ENCODE measurements at places on chromosomes 4 and X. TPM values are rescaled to one million over a fixed set of nuclear protein-coding genes. Genes with fewer than 3 reads are reported as not detected.

DNA sequence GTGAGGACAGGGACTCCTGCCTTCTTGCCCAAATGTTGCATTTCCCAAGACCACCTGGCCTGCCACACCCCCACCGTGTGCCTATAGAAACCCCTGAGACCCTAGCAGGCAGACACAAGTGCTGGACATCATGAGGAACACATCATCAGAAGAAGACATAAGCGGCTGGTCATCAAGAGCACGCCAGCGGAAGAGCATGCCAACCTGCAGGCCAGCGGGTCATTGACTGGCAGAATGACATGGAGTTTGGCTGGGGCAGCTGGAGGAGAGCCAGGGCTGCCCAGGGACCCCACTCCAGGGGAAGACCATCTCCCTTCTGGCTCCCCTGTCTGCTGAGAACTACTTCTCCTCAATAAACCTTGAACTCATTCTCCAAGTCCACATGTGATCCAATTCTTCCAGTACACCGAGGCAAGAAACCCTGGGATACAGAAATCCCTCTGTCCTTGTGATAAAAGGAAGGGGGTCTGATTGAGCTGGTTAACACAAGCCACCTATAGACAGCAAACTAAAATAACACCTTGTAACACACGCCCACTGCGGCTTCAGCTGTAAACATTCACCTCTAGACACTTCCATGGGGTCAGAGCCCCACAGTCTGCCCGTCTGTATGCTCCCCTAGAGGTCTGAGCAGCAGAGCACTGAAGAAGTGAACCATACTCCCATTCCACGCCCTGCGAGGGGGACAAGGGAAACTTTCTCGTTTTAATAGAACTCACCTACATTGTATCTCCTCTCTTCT, 164.8 kb upstream of the EMCN start:
- no peak for DNase-seq

GRCh38 chr4:123922847-123923246, 526.3 kb downstream of the SPRY1 start:
- no peak for DNase-seq

GRCh38 chr4:125679989-125680388, 365.2 kb downstream of the FAT4 start:
- DNase-seq, result no peak

- no peak for DNase-seq
These were observed 176.6 kb downstream of the NR3C2 start for GRCh38 chr4:148265627-148266026.

GRCh38 chr4:110248831-110249253, 50.4 kb upstream of the ELOVL6 start:
- no peak for DNase-seq

DNA sequence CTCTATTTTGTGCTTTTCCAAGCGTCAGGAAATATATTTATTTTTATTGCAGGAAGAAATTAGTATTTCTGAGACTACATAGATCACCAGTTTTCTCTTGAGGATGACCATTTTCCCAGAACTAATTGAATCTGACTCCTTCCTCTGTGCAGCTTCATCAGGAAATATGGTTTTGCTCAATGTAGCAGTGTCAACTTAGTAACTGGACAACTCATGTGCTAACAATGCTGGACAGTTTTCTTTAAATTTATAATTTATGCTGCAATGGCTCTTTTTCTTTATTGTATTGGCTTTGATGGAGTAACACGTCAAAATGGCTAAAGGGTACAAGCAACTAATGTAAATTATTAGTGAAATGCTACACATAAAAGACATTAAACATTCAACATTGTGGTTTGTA, 531.5 kb downstream of the ANKRD50 start:
- no peak for DNase-seq

DNA sequence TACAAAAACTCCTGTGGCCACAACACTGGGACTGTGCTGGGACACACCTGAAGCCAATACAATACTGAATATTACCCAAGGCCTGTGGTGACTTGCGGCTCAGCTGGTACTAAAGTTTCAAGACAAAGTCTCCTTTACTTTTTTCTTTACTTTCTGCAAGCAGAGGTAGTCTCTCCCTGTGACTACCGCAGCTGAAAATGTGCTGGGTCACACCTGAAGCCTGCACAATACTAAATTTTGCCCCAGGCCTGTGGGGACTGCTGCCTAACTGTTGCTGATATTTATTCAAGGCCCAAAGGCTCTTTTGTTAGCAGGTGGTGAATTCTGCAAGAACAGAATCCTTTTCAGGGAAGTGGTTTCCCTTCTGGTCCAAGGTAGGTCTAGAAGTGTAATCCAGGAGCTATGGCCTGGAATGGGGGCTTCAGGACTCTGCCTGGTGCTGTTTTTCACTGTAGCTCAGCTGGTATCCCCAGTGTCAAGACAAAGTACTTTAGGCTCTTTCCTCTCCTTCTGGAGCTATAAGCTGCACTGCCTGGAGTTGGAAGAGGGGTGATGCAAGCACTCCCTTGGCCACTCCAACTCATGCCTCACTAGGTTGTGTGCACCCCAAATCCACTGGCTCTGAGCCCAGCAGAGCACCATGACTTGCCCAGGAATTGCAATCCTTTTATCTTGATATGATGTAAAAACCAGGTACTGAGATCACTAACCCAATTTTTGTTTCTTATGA, 489.4 kb downstream of the TECRL start:
- DNase-seq, result no peak

DNA sequence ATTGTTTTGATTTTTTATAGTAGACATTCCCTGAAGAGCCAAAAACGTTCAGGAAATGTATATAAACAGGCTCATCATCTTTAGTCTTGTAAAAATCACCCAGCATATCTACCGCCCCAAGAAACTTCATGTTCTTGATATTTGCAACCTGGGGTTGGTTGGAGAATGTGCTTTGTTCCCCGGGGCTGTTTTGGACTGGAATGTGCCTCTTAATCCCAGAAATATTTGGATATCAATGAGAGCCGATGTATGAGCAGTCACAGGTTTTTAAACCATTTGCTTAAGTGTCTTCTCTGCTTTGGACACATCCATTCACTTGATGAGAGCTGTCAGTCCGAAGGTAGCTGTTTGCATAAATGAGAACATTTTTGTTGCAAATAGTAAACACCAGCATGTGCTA, 449.7 kb downstream of the PCDH7 start:
- DNase-seq, result no peak

GRCh38 chr4:158722291-158722916, 792 bp downstream of the PPID start:
- peak; percentile 42 for DNase-seq

DNA sequence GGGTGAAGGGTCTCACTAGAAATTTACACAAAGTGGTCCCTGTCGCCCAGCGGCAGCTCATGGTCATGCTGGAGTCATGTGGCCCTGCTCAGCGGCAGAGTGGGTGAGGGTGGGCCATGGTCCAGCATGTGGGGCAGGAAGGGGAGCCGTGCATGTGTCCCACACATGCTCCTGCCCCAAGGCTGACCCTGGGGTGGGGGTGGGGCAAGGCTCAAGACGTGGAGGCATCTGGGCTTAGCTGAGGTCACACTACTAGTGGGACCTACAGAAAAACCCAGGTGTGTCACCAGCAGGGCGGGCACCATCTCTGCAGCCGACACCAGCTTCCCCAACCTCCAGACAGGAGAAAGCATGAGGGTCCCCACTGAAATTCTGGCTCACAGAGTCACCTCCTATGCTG, 42.4 kb downstream of the EVC start:
- no peak for DNase-seq

DNA sequence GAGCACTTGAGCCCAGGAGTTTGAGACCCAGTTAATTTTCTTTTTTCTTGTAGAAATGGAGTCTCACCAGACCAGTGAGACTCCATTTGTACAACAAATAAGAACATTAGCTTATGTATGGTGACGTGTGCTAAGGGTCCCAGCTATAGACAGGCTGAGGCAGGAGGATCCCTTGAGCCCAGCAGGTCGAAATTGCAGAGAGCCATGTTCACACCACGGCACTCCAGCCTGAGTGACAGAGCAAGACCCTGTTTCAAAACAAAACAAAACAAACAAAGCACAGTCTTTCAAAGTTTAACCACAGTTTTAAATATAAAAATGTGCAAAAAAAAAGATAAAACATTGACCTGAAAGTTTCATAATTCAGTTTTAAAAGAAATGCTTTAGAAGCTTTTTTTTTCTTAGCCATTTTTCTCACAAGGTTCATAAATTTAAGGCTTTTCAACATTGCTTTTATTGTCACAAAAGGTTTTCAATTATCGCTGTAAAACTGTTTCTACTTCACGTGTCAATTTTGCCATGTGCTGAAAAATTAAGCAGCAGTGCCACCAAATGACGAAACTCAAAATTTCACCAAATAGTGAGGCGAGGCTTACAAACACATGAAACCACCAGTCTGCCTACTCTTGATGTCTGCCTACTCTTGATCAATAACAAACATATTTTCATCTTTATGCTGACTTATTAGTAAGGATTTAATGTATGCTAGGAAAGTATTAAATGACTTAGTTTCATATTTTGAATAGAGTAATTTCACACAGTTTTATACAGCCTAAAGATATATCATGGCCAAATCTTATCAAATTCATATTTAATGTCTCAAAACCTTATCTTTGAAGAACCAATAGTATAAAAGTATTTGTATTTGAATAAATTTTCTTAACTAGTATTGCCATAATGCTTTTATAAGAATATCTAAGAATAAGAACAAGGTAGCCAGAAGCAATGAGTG, 126.3 kb downstream of the NEK1 start:
- peak; percentile 16 for DNase-seq

DNA sequence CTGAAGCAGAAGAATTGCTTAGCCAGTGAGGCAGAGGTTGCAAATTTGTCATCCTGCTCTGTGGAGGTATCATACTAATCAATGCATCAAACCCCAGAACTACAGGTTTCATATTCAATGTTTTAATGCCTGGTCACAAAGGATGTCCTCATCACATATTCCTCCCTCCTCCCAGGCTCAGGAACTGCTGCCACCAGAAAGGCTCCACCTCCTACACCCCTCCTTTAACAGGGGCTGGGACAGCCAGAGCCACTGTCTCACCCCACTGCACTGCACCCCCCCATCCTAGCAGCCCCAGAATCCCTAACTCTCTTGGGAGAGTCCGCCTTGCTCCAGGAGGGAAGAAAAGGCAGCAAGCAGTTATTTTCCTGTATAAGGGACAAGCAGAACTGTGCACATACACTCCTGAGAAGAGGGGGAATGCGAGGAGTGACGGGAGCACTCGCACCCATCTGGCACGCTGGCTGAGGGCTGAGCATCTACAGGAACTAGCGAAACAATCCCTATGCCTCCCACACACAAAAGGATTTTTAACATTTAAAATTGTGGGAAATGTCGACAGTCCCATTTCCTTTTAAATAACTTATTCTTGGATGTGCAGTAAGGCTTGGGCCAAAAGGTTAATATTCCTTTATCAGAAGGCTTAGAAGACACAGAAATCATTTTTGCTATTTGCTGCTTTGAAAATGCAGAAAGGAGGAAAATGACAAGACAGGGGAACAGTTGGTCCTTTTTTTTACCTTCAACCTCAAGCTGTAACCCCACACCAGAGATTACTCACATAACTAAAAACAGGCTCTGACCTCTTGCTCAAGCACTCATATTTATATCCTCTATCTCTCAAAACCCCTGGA, 27.8 kb downstream of the CD99L2 start:
- DNase-seq, result no peak

DNA sequence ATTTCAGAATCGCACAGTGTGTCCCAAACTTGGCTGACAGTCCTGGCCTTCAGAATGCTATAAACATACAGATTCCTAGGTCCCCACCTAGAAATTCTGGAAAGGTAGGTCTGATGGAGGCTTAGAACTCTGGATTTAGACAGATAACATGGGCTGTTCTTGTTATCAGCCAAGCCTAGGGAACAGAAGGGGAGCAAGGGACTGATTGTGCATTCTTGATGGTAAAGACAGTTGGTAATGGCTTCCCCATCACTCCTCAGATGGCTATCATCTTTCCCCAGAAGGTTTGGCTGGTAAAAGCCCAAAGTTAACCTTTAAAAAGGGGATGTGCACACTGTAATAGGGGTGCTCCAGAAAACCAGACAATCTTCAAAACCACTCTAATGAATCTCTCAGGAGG, 35.7 kb downstream of the DIPK2B start:
- DNase-seq, result no peak

DNA sequence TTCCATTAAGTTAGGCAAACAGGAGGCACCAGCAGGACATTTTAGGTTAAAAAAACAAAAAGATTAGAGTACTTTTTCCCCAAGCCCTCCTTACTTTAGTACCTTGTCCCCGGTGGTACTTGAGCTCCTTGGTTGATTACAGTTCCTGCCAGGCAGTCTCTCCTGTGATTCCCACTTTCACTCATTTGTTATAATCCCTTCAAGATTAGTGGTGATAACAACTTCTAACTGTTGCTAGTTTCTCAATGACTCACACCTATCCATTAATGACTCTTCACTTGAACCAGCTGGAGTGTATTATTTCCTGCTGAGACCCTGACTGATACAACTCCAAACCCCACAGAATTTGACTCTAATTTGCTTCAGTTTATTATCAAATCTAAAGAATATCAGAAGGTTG, 765.0 kb upstream of the DIAPH2 start:
- no peak for DNase-seq

- DNase-seq, result no peak
These were observed 15.7 kb downstream of the SLC2A9 start for GRCh38 chr4:10005632-10006031.

- DNase-seq, result no peak
These were observed 158.7 kb downstream of the SPRY1 start for GRCh38 chr4:123555233-123555806.

DNA sequence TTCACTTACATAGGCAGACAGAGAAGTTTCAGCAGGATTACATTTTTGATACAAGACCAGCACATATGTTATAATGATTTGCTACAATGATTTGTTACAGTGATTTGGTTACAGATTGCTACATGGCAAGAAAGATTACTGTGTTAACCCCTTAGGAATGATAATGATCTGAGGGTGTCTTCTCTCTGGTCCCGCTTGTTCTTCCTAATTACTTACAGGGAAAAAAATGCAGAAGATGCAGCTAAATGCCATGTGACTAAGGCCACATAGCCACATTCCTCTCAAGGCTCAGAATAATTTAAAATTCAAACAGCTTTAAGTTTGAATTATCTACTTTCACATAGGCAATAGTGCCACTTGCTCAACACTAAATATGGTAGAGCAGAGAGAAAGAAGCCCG, 9.7 kb upstream of the LAP3 start:
- no peak for DNase-seq

DNA sequence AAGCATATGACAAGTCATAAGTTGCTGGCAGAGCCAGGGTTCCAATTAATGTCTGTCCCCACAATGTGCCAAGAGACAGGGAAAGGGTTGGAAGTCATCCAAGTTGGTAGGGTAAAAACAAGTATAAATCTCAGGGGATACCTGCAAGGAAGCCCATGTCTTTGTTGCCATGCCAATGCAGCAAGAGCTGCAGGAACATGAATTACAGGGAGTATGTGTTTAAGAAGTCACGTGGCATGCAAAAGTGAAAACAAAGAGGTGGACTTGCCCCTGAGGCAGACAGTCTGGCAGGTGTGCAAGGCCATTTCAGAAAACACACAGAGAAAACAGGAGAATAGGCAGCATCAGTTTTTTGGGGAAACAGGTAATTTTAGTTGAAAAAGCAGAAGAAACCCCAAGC, 29.4 kb downstream of the C4orf51 start:
- no peak for DNase-seq

GRCh38 chrX:33339219-33339618, 127.9 kb upstream of the DMD start:
- DNase-seq, result no peak

ADGRG2 gene
- total RNA-seq, result not detected

CA5B gene
- total RNA-seq, result 64.0 TPM

KIAA1210 gene
- not detected for total RNA-seq

IL2RG gene
- total RNA-seq, result 312 TPM

KLHL4 gene
- total RNA-seq, result 1.5 TPM

AMOT gene
- 2.7 TPM for total RNA-seq

AADAT gene
- not detected for total RNA-seq

TLR6 gene
- 2.3 TPM for total RNA-seq

L1CAM gene
- 4.8 TPM for total RNA-seq

SSX1 gene
- not detected for total RNA-seq
